AG08396 (cell line): ENCODE measurements at places on chromosomes 12 and 14.

DNA sequence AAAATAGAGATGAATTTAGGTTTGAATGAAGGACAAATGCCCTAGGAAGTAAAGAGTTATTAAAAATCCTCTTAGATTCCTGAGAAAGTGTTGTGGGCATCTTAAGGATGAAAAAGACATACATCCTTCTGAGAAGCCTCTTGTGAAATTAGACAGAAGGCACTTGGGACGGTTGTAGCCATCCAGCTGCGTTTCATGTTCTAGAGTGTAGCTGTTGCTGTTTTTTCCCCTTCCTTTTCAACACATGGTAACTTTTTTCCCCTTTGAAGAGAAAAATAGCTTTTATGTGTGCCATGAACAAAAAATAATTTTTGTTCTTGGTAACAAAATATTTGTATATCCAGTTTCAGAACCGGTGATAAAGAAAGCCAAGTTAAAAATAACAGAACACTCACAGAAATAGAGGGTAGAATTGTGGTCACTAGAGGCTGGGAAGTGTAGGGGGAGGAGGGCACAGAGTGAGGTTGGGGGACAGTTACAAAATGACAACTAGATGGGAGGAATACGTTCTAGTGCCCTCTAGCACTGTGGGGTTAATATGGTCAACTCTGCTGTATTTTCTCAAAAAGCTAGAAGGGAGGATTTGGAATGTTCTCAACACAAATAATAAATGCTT, 58.4 kb downstream of the PTHLH start:
- no peak for DNase-seq

- DNase-seq, result no peak
These were observed 173.9 kb downstream of the NDUFA12 start for GRCh38 chr12:94829552-94829951.

- no peak for DNase-seq
These were observed 75.9 kb upstream of the FBRSL1 start for GRCh38 chr12:132413931-132414588.

DNA sequence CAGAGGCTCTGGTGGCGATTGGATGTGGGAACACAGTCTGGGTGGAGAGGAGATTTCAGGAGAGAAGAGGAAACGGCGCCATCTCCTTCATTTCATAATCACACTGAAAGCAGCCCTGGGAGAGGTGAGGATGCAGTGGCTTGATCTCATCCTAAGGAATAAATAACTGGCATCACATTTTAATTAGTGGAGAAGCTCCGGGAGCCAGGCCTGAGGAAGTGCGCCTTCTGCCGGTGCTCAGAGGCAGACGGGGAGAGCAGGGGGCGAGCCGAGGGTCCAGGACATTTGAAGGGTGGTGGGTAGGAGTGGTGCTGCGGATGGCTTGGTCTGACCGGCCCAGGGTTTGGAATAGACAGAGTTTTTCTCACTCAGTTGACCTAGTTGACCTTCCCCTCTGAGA, 265.0 kb downstream of the CACNA1C start:
- DNase-seq, result no peak

DNA sequence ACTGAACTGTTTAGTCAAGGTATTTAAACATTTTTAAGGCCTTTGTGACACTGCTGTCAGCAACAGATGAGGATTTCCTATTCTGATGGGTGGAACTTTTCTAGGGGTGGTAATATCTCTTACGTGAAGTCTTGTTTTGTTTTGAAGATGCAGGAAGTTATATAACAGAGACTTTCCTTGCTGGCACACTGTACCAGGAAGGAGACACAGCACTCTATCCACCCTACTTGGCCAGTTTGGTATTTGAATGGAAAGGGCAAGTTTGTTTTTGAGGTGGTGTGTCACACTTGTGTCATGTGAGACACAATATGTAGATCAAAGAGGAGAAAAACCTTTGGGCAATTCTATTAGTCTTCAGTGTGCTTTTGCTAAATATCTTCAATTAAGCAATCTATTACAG, 51.6 kb upstream of the SRP54 start:
- peak; percentile 18 for DNase-seq

- DNase-seq, result no peak
These were observed 41.8 kb upstream of the CLEC14A start for GRCh38 chr14:38297681-38298080.

DNA sequence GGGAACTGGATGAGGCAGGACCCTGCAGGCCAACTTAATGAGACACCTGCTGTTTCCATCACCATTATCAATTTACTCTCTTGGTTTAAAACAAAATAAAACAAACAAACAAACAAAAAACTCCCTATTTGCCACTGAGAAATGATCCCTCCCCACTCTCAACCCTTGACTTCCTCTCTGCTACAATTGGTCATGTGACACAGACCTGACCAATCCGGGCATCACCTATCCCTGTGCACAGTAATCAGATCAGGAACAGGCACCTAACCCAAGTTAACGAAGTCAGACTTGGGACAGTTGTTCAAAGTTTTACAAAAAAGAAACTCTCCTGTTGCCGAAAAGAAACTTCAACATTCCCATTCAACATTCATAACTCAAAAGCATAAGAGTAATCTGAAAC, 58.4 kb downstream of the NELL2 start:
- no peak for DNase-seq

GRCh38 chr12:57175428-57176138, 28.2 kb upstream of the LRP1-AS start:
- DNase-seq, result peak; percentile 89

DNA sequence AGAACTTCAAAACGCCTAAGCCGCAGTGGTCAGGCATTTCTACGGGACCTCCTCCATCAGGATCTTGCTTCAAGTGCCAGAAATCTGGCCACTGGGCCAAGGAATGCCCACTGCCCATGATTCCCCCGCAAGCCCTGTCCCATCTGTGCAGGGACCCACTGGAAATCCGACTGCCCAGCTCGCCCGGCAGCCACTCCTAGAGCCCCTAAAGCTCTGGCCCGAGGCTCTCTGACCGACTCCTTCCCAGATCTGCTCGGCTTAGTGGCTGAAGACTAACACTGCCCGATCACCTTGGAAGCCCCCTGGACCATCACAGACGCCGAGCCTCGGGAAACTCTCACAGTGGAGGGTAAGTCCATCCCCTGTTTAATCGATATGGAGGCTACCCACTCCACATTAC, 1113.0 kb upstream of the TMEM132C start:
- no peak for DNase-seq

DNA sequence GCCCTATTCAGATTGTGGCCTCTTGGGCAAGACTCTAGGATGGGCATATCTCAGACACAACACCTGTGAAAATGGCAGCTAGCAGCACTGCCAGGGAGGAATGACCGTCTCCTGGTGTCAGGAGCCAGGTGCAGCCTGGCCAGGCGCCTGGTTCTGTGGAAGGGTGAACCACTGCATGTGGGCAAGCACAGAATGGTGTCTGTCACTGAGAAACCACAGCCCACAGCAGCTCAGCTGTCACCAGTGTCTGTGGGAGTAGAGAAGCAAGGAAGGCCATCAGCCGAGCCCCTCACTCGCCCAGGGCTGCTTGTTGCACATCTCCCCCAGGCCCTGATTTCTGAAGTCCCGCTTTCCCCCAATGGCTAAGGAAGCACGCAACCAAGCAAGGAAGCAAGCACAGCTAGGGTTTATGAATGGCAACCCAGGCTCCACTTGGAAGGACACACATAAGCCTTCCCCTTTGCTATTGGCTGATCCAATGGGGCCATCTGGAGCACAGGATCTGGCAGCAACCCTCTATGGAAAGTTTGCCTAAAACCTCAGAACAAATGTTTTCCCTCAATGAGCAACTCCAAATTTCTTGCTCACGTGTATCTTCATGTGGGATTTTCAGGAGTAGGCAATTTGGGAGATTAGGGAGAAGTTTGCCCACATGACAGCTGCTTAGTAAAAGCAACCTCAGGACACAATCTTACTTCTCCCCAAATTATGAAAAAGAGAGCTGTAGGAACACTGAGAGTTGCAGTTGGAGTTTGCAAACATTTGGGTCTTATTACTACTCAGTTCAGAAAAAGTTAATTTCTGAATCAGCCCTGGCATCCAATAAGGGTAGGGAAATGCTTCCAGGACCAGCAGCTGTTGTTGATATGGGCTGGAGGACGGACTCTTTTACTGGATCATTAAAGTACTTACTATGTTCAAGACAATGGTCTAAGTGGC, 44.7 kb downstream of the GPHB5 start:
- DNase-seq, result no peak
